ENCODE measurements at places on chromosomes 2 and 18. TPM values are rescaled to one million over a fixed set of nuclear protein-coding genes. Genes with fewer than 3 reads are reported as not detected.

- no peaks in the 10 kb centered on the region for H3K36me3 ChIP-seq
- no peak for DNase-seq
- H3K27ac ChIP-seq: no peak overlapping the region
- no peak overlapping the region for H3K4me3 ChIP-seq
- H3K27me3 ChIP-seq: no peaks in the 10 kb centered on the region
- H3K4me1 ChIP-seq: no peaks in the 10 kb centered on the region
Measured at GRCh38 chr2:15920696-15921095, 19.7 kb upstream of the MYCN start.

GRCh38 chr2:168568476-168569267 is 112.6 kb downstream of the CERS6 start:
- H3K4me1 ChIP-seq: no peaks in the 10 kb centered on the region
- no peak for DNase-seq
- H3K36me3 ChIP-seq: no peaks in the 10 kb centered on the region
- H3K27ac ChIP-seq: no peak overlapping the region
- H3K27me3 ChIP-seq: no peaks in the 10 kb centered on the region
- no peak overlapping the region for H3K4me3 ChIP-seq

- no peak overlapping the region for H3K27ac ChIP-seq
- H3K27me3 ChIP-seq: no peaks in the 10 kb centered on the region
- H3K4me3 ChIP-seq: no peak overlapping the region
- peaks cover 9% of the 10 kb centered on the region for H3K36me3 ChIP-seq
- DNase-seq: no peak
Measured at GRCh38 chr2:98514879-98515249, 70.2 kb downstream of the INPP4A start.

Gene IL18RAP
- 6.5 TPM for total RNA-seq

Gene SERPINB10
- total RNA-seq: not detected

Gene RIT2
- total RNA-seq: not detected

Gene CHRNG
- not detected for total RNA-seq
